ENCODE measurements at places on chromosomes 11 and 22. TPM values are rescaled to one million over a fixed set of nuclear protein-coding genes. Genes with fewer than 3 reads are reported as not detected.

The CHRM1 gene
- not detected for total RNA-seq

The MRGPRX4 gene
- not detected for total RNA-seq

The VPREB1 gene
- total RNA-seq, result not detected

The OR2AG2 gene
- total RNA-seq, result not detected

The OR5D16 gene
- not detected for total RNA-seq

The SAA2 gene
- 19.4 TPM for total RNA-seq

The MUC15 gene
- 8.3 TPM for total RNA-seq

The OR52A1 gene
- total RNA-seq, result not detected

The TP53I11 gene
- total RNA-seq, result 50.6 TPM

The VEGFB gene
- total RNA-seq, result 44.9 TPM

The XKR3 gene
- total RNA-seq, result not detected

The SIAE gene
- 10.6 TPM for total RNA-seq

The CCDC116 gene
- total RNA-seq, result not detected

The LRRC32 gene
- total RNA-seq, result 66.3 TPM

The DTX4 gene
- total RNA-seq, result 8.1 TPM

The KCNK4 gene
- total RNA-seq, result 0.98 TPM

The OR51B5 gene
- 1.2 TPM for total RNA-seq

The SYCE3 gene
- total RNA-seq, result not detected

The C1QTNF4 gene
- 3.4 TPM for total RNA-seq

The OR51L1 gene
- total RNA-seq, result not detected

The MMP8 gene
- total RNA-seq, result not detected

The ST3GAL4 gene
- total RNA-seq, result 41.5 TPM

The MISFA gene
- total RNA-seq, result not detected

The MPZL3 gene
- 9.1 TPM for total RNA-seq

The OR2D2 gene
- not detected for total RNA-seq

The ISX gene
- not detected for total RNA-seq

The KCNJ1 gene
- total RNA-seq, result 1.5 TPM

The RTN4RL2 gene
- total RNA-seq, result 2.0 TPM

The BIK gene
- total RNA-seq, result not detected

The OR10G6 gene
- total RNA-seq, result not detected

The KRTAP5-7 gene
- not detected for total RNA-seq

The SPDYC gene
- total RNA-seq, result not detected

The ASCL2 gene
- 3.7 TPM for total RNA-seq

The SERHL2 gene
- 4.4 TPM for total RNA-seq

The JHY gene
- 7.6 TPM for total RNA-seq

The KCNK7 gene
- 12.0 TPM for total RNA-seq

The RCE1 gene
- 23.6 TPM for total RNA-seq

The ROBO4 gene
- 39.8 TPM for total RNA-seq

The CLTCL1 gene
- 5.4 TPM for total RNA-seq

The SLC22A25 gene
- total RNA-seq, result 0.98 TPM

The KCNE3 gene
- total RNA-seq, result 5.2 TPM

The FOSL1 gene
- total RNA-seq, result 20.9 TPM

The HEPACAM gene
- 3.4 TPM for total RNA-seq

The RTN4R gene
- total RNA-seq, result 4.2 TPM

The SLC15A3 gene
- 23.1 TPM for total RNA-seq

Data from vagina (tissue), 2 donors.